Right ventricle myocardium inferior (tissue), 1 donor: ENCODE measurements at places on chromosomes 2 and 18.

- DNase-seq: peak; percentile 73
These were observed 764 bp downstream of the MBD2 start for GRCh38 chr18:54223568-54224241.

GRCh38 chr2:225494100-225494459 is 94.6 kb downstream of the NYAP2 start:
- no peak for DNase-seq

DNA sequence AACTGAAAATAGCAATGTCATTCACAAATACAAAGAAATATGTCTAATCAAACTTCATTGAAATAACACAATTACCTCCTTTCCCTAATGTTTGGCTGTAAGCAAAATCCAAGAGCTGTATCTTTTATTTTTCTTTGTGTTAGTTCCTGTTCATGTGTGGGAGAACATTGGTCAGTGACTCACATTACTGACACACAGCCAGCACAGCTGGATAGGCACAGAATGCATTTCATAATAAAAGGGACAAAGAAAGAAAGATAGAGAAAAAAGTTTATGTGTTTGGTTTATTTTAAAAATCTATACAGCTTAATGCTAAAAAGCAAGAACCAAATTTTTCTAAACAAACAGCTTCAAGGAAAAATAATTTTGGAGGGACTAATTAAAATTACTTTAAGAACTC is 185.6 kb upstream of the COL3A1 start:
- DNase-seq: peak; percentile 64

GRCh38 chr2:150062416-150062815 is 425.1 kb downstream of the RND3 start:
- DNase-seq: no peak

DNA sequence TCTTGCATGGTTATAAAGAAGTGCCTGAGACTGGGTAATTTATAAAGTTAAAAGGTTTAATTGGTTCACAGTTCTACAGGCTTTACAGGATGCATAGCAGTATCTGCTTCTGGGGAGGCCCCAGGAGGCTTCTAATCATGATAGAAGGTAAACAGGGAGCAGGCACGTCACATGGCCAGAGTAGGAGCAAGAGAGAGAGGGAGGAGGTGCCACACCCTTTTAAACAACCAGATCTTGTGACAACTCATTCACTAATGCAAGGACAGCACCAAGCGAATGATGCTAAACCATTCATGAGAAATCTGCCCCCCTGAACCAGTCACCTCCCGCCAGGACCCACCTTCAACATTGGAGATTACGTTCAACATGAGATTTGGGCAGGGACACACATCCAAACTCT is 141.1 kb downstream of the EN1 start:
- DNase-seq: no peak

DNA sequence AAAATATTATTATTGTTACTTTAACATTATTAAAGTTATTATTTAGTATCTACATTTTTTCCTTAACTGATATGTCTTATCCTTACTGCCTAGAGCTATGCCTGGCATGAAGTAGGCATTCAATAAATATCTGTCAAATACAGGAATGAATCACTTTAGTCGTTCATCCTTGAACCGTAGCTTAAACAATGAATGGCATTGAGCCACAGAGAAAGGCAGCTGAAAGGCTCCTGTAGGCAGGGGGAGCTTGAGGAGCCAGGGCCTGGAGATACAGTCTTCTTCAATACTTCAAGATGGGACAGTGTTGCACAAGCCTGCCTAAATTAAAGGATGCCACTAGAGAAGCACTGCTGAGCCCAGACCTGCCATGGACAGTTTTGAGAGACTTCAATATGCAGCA is 22.5 kb downstream of the CYRIA start:
- DNase-seq: no peak

- no peak for DNase-seq
These were observed 288.0 kb upstream of the HDAC4 start for GRCh38 chr2:239688840-239689239.

GRCh38 chr2:134714228-134714627 is 4.6 kb downstream of the TMEM163 start:
- DNase-seq: no peak

- DNase-seq: no peak
These were observed 90.3 kb upstream of the TFPI start for GRCh38 chr2:187644486-187644885.

GRCh38 chr2:23574919-23575654 is 190.1 kb downstream of the KLHL29 start:
- DNase-seq: peak; percentile 62

- DNase-seq: peak; percentile 79
These were observed 79.9 kb downstream of the TRIB2 start for GRCh38 chr2:12796657-12797056.

DNA sequence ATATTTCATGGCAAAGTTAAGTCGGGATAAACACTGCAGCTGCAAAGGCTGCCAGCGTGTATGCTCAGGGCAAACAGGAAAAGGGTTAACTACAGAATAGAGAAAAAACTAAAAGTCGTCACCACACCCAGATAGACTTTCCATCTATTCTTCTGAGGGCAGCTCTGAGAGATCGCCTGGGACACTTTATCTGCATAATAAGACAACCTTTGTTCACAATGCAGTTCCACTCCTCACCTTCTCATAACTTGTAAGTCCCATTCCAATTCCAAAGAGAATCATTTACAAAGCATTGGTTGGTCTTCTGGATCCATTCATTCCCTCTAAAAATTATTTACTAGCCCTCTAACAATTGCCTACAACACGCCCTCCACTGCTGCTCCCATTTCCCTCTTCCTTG is 437.4 kb downstream of the RND3 start:
- no peak for DNase-seq

GRCh38 chr18:35028536-35028935 is 12.7 kb upstream of the MAPRE2 start:
- DNase-seq: no peak

GRCh38 chr2:65022189-65022588 is 33.0 kb downstream of the SLC1A4 start:
- DNase-seq: no peak

DNA sequence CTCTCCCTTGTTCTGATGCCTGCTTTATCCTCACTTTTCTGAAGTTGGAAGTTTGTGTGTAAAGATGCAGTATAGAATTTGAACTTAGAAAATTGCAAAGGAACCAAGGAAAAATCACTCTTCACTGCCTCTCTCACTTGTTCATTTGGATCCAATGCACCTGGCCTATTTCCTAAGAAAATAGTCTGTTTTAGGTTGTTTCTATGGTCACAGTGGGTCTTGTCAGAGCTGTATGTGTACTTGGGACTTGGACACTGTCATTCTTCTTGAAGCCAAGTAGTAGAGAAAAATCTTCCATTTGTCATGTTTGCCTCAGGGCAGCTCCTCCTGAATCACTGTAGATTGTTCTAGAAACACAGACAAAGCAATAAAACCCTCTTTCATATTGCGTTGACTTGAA is 80.3 kb upstream of the SESTD1 start:
- no peak for DNase-seq

GRCh38 chr2:168594778-168595177 is 138.7 kb downstream of the CERS6 start:
- DNase-seq: no peak

- DNase-seq: no peak
These were observed 16.4 kb downstream of the TCF23 start for GRCh38 chr2:27164960-27165763.

GRCh38 chr18:62954366-62954765 is 239.0 kb downstream of the PHLPP1 start:
- DNase-seq: no peak

- DNase-seq: no peak
These were observed 41.8 kb upstream of the SLC14A2 start for GRCh38 chr18:45573514-45573913.

- peak; percentile 41 for DNase-seq
These were observed 31.0 kb downstream of the GLI2 start for GRCh38 chr2:120766470-120767351.

DNA sequence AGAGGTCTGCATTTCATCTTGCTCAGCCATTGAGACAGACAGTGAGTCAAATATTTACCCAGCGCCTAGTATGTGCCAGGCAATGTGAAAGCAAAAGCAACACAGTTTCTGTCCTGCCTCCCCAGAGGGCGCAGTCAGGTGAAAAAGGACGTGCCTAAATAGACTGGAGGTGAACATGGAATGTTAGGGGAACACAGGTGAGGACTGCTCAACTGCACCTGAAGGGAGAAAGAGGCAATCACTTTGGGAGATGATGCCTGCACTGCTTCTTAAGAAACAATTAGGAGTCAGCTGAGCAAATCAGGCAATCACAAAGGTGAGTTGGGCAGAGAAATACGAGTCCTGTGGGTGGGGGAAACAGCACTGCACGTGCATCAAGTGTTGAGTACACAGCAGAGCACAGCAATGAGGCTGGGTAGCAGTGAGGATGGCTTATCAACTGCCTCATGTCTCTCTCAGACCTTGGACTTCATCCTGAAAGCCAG is 218.3 kb upstream of the SMAD7 start:
- no peak for DNase-seq

DNA sequence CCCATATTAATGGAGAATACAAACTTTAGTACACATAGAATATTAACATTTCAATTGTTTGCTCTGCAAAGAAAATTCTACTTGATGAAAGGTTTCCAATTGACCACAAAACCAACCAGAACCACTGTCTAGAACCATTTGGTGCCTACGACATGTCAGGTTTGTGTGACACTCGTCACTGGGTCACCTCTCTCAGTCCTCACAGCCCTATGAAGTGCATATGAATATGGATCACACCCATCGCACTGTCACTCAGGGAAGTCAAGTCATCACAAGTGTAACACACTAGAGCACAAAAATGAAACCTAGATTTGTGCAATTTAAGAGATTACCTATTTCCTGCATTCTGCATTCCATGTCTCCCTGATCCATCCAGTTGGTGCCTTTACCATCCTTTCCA is 43.7 kb downstream of the PTPN2 start:
- no peak for DNase-seq

DNA sequence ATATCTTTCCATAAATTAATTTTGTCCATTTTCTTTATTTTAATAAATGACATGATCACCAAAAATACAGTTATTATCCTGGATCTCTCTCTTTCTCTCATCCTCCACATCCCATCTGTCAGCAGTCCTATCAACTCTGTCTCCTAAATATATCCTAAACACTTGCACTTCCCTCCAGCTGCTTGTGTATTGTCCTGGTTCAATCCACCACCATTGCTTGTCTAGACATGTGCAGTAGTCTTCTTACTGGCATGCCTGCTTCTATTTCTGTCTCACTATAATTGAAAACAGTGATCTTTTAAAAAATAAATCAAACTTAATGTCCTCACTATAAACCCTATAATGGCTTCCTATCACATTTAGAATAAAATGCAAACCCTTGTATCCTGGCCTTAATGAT is 2168.6 kb upstream of the PIK3C3 start:
- no peak for DNase-seq

- no peak for DNase-seq
These were observed 73.8 kb upstream of the CDCA7 start for GRCh38 chr2:173280853-173281252.

DNA sequence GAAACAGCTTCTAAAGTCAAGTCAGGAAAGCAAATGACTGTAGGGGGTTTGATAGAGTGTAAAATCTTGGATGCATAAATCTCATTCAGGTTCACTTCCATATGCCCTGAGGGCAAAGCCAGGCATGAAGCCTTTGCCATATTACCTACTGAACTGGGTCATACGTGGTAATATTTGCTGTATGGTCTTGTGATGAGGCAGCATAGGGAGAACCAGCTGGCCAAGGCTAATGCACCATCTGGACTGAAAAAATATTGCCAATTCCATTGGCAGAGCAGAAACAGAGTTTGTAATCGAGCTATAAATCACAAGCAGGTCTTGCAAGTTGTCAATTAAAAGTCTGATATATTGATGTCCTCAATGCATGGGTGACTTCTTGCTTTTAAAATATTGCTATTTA is 243.8 kb downstream of the ERBB4 start:
- DNase-seq: no peak

GRCh38 chr2:69132960-69133590 is 120.1 kb downstream of the ANTXR1 start:
- no peak for DNase-seq

DNA sequence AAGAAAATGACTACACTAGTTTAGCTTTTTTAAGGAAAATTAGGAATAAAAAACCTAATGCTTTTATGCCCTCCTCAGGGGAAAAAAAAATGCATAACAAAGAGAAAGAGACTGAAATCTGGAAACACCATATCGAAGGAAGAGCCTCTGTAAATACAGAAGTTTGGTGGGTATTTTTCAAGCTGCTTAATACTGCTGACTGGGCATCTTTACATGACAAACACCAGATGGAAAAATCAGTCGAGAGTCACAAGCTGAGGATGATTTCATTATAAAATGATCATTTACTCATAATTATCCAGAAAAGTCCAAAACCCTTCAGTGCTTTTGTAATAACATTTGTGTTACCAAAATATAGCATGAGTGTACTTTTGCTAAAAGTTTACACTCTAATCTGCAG is 1600.7 kb upstream of the ACVR2A start:
- DNase-seq: no peak

GRCh38 chr2:238562446-238562845 is 135.7 kb downstream of the ASB1 start:
- DNase-seq: no peak

DNA sequence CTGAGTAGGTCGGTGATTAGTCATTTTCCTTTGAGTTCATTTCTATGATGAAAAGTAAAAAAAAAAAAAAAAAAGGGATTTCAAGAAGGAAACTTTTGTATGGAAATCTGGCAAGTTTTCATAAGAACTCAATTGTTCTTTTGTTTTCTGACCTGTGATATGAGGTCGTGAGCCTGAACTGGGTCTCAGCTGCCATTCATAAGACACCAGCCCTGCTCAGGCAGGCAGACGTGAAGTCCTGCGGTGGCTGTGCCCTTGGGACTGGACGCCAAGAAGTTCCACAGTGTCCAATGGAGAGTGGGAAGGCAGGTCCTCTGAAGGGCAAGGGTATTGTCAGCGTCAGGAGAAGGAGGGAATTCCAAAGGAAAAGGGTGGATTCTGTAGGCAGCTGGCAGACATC is 183.9 kb downstream of the NCK2 start:
- no peak for DNase-seq

DNA sequence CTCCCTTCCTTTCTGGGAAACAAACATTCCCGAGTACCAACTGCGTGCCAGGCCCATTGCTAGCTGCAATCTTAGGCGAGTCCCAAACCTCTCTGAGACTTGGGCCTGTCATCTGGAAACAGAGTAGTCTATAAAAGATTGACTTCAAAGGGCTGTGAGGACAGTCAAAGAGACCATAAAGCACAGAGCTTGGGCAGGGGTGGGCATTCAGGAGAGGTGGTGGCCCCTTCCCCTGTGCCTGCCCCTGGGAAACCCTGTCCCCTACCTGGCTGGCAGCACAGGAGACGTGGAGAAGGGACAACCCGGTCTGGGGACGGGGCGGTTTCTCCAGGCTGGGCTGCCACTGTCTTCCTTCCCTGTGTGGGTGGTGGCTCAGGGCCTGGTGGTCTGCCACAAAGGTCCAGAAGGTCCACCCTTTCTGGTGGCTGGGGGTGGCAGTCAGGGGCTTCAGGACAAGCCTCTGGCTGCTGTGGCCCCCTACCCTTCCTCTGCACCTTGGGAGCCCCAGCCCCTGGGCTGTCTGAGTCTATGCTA is 33.9 kb upstream of the FOSL2 start:
- DNase-seq: no peak
